ENCODE measurements at places on chromosomes 13 and 19.
A peak's percentile ranks its signal among the peaks of the same experiment; 100 is the strongest.

DNA sequence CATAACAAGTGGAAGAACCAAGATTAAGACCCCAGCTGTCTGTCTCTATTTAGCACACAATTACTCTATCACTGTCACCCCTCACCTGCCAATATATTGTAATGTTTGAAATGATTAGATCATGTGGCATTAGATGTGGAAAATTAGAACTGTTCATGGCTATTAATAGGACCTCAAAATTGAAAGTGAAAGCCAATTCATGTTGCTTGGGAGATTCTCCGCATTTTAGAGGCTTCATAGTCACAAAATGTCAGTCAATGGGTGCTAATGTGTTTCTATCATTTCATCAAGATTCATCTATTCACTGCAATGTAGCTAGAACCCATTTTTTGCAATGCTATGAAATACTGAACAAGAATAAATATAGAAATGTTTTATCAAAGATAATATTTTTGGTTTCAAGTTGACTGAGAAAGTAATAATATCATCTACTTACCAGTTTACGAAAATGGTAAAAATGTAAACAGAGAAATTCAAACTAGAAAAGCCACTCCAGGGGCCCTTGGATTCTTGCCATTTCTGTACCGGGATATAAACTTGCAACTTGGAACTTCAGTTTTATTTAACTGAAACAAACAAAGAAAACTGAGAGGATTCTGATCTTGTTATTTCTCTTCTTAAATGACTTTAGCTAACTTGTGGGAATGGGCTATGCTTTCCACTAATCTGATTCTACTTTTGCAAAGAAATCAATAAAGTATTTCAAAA lies 388.6 kb downstream of the DCT start:
- DNase-seq = no peak

DNA sequence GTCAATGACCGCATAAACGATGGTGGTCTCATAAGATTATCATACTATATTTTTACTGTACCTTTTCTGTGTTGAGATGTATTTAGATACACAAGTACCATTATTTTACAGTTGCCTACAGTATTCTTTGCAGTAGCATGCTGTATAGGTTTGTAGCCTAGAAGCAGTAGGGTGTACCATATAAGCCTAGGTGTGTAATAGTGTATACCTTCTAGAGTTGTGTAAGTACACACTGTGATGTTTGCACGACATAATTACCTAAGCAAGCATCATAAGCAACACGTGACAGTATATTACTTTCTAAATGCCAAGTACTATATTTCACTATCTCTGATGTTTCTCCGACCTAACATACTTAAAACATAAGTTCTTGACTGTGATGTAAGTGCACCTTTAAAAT lies 2.7 kb downstream of the LPAR6 start:
- no peak for DNase-seq

DNA sequence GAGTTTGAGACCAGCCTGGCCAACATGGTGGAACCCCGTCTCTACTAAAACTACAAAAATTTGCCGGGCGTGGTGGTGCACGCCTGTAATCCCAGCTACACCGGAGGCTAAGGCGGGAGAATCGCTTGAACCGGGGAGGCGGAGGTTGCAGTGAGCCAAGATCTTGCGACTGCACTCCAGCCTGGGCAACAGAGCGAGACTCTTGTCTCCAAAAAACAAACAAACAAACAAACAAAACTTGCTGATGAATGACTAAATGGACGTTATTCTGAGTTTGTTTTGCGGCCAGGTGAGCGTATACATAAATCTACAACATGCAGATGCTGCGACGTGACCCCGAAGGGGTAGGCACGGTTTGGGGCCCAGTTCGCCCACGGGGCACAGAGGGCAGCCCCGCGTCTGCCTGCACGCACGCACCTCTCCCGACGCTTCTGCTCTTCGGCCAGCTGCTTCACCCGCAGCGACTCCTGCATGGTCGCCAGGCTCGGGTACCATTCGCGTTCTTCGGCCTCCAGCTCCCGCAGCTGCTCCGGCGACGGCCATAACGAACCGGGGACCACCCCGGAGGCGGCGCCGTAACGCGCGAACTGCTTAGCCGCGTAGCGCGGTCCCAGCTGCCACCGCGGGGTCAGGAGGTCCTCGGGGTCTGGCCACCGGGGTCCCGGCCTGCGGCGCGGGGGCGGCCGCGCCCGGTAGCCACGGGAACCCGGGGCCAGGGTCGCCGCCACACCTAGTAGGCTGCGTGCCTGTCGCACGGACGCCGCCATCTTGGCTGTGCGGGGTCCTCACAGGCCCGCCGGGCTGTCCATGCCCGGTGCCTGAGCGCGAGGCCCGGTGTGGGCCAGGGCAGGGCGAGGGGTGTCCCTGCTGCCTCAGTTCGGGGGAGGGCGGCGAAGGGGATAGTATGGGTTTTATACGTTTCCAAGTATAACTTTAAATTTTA lies at the start of gene GADD45GIP1:
Gene GADD45GIP1 (minus strand): TSS at position 778 of the 943 bp plus-strand sequence. CDS start 11 bp downstream, at position 767.
- DNase-seq = peak; percentile 63

GRCh38 chr13:73248711-73249580 lies 190.1 kb downstream of the KLF5 start:
- DNase-seq = no peak

DNA sequence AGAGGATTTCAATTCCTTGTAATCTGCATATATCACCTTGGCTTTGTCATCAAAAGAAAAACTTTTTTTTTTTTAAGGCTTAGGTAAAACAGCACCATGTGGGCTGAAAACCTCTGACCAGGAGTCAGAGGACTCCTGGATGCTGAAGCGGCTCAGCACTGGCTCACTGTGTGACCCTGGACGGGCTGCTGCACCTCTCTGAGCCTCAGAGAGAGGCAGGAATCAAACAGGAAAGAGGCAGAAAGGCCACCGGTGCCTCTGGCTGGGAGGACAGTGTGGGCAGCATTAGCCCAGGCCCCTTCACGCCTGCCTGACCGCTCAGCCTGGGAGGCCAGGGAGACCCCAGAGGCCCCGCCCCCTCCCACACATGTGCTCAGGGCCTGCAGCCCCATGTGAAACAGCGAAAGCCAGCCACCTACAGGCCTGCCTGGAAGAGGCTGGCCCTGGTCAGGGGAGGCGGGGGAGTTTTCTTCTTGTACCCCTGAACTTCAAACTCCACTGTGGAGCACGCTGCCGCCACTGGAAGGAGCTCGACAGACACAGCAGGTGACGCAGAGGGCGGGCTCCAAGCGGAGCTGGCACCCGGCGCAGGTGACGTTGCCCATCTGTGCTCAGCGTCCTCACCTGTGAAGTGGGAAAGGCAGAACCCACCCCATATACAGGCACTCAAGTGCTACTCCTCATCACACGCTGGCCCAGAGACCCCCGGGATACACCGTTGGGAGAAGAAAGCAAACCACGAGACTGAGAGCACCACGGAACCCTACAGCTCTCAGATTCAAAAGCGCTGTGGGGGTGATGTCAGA lies 39.7 kb downstream of the MLLT1 start:
- no peak for DNase-seq

GRCh38 chr19:45302416-45302815 lies 20.3 kb downstream of the CKM start:
- no peak for DNase-seq

DNA sequence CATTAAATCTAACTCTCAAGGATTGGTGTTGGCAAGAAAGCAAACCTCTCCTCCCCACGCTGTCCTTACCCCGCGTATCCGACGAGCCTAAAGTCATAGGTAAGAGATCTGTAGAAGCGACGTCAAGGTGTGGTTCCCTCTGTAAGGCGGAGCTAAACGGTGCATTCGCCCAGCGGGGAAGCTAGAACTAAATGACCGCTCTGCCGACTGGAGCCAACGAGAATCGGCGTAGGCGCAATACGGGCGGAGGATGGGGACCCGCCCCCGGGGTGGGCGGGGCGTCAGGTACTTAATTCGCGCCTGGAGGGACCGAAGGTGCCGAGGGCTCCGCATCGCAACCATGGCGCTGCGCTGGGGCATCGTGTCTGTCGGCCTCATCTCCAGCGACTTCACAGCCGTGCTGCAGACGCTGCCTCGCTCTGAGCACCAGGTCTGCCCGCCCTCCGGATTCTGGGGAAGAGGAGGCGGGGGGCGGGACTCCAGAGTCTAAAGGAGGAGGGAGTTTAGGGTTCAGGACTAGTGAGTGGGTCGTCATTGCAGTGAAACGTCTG lies at the start of gene DHDH:
Gene DHDH (plus strand): TSS at position 318 of the 551 bp plus-strand sequence. CDS start 23 bp downstream, at position 341.
- peak; percentile 83 for DNase-seq

DNA sequence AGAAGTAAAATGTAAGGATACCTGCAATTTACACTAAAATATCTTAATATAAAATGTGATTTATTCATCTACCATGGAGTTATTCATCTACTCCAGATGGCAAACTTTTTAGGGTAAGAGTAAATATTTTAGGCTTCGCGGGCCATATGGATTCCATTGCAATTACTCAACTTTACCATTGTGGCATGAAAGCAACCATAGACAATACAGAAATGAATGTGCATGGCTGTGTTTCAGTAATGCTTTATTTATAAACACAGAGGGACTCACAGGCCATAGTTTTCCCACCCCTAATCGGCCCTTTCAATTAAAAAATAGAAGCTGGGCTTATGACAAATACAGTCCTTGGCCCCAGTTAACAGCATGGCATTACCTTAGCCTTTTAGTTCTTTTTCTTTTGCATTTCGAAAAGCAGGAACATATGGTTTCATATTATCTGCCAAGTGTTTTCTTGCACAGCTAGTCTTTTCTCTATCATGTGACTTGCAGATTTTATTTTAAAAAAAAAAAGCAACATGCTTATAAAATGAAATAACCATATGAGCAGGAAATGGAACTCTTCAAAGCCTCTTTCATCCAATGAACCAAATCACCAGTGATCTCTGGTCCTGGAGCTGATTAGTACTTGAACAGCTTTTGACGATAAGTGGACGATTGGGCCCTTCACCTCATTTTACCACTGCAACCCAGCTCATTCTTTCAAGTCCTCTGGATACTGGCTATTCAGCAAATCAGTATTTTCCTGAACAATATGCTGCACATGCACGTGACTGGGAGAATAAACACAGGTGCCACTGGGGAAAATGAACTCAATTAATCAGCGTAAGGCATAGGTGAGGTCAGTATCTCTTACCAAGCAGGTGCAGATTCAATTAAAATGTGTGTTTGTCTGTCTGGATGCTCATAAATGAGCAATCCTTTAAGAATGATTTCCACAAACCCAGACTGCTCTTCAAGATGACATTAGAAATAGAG lies 63.9 kb downstream of the LHFPL6 start:
- no peak for DNase-seq

- no peak for DNase-seq
These were observed 8.5 kb upstream of the TMPRSS9 start for GRCh38 chr19:2351591-2351990.

- no peak for DNase-seq
These were observed 26.5 kb downstream of the FPR3 start for GRCh38 chr19:51821456-51821855.

DNA sequence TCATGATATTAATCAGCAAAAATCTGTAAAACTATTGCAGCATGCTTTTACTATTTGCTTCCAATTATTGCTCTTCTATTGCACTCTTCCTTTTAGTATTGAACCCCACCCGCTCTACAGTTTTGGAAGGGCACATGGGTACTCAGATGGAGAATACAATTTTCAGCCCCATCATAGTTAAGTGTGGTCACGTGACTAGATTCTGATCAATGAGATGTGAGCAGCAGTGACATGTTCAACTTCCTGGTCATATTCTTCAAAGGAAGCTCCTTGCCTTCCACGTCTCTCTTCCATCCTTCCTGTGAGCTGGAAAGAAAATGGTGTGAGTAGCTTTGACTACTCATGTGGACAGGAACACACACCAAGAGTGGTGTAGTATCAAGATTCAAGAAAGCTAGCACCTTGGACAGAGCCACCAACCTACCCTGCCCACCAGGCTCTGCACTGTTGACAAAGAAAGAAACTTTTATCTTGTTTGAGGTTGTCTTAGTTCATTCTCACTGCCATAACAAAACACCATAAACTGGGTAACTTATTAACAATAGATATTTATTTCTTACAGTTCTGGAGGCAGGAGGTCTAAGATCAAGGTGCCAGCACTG lies 3.8 kb upstream of the FGF14 start:
- DNase-seq = no peak

DNA sequence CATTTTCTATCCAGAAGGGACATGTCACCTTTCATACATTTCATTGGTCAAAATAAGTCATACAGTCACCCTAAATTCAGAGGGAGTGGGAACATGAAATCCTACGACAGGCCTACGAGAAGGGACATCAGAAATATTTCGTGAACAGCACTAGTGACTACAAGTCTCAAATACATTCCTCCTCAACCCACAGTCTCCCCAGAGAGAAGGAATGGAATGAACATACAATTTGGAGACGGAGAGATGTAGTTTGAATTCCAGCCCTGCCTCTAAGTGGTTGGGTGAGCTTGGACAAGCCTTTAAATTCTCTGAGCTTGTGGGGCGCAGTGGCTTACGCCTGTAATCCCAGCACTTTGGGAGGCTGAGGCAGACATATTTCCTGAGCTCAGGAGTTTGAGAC lies 9.9 kb downstream of the SERTM1 start:
- DNase-seq = no peak

GRCh38 chr13:51579676-51580075 lies 4.6 kb upstream of the WDFY2 start:
- DNase-seq = no peak

GRCh38 chr13:113564331-113565023 lies 20.1 kb upstream of the TFDP1 start:
- no peak for DNase-seq

- DNase-seq = no peak
These were observed 2.5 kb downstream of the VPS36 start for GRCh38 chr13:52447815-52448552.

DNA sequence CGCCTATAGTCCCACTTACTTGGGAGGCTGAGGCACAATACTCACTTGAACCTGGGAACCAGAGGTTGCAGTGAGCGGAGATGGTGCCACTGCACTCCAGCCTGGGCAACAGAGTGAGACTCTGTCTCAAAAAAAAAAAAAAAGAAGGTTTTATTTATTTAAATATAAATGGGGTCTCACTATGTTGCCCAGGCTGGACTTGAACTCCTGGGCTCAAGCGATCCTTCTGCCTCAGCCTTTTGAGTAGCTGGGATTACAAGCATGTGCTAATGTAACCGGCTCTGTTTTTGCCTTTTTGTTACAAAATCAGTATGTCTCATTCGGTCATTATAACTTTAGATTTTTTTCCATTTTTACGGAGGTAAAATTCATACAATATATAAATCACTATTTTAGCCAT lies 24.2 kb downstream of the FBXO27 start:
- DNase-seq = no peak

- DNase-seq = no peak
These were observed 229.1 kb downstream of the TSHZ3 start for GRCh38 chr19:31119951-31120690.

- DNase-seq = no peak
These were observed 28.4 kb downstream of the DIAPH3 start for GRCh38 chr13:60135344-60135743.

DNA sequence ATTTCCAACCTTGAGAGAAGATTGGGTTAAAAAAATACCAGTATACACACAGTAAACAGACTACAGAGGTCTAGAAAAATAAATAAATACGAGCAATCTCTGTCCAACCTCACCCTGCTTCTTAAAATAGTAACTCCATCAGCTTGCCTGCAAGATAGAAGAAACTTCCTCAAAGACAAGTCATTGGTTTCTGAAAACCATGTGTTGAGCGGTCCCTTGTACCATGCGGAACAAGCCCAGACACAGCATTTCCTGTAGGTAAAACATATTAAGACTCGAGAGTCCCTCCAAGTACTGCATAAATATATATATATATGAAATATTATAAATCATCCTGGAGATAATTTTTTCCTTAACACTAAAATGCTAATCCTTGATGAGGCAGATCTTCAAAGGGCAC lies 157.4 kb downstream of the MZT1 start:
- DNase-seq = no peak

- no peak for DNase-seq
These were observed 300.6 kb upstream of the KLHL1 start for GRCh38 chr13:70408865-70409264.

GRCh38 chr13:90632184-90632583 lies 715.3 kb upstream of the MIR17HG start:
- DNase-seq = no peak

GRCh38 chr13:70816853-70817252 lies 708.6 kb upstream of the KLHL1 start:
- DNase-seq = no peak
